ENCODE measurements at places on chromosomes 6 and 20.

DNA sequence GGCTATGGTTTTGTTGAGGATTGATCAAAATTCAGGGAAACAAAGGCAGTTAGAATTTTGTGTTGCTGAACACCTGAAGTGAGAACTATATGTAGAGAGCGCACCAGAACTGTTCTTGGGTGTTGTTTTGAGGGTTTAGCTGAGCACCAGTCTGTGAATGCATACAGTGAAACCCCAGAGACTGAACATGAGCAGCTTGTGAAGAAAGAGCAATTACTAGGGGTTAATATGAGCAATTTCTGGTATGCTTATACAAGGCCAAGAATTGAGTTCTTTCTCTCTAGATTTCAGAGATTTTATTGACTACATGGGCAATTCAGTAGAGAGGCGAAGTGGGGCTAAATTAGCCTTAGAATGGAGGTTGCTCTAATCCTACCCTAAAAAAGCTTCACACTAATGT lies 93.9 kb downstream of the CD2AP start:
- no peak for DNase-seq

GRCh38 chr6:132218059-132218696 lies 183.1 kb downstream of the MOXD1 start:
- DNase-seq: no peak

DNA sequence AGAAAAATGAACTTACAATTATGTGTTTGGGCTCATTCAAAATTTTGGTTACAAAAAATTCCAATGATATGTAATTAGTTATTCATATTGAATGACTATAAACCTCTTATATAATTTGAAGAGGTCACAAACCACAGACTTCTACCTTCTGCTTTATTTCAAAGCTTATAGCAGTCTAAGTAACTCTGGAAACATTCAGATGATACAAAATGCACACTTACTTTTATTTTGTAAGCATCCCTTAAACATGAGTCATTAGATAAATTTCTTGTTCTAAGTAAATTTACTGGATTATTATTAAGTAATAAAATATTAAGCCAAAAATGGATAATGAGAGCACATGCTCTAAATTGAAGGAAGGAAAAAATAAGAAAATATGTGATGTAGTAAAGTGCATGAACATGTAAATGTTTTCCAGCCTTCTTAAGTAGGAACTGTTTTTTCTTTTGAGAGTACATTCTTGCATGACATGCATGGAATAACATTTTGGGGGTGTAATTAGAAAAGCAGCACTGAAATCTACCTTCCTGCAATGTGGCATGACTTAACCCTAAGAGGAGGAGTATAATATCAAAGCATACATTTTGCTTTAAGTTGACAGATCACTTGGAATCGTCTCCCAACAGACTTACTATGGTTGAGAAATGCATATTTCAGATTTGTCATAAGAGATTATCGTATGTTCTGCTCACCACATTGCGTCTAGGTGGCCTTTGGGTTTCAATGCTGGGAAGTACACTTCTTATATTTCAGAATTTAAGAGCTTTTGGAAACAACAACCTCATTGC lies 372.7 kb upstream of the HSF2 start:
- DNase-seq: no peak

DNA sequence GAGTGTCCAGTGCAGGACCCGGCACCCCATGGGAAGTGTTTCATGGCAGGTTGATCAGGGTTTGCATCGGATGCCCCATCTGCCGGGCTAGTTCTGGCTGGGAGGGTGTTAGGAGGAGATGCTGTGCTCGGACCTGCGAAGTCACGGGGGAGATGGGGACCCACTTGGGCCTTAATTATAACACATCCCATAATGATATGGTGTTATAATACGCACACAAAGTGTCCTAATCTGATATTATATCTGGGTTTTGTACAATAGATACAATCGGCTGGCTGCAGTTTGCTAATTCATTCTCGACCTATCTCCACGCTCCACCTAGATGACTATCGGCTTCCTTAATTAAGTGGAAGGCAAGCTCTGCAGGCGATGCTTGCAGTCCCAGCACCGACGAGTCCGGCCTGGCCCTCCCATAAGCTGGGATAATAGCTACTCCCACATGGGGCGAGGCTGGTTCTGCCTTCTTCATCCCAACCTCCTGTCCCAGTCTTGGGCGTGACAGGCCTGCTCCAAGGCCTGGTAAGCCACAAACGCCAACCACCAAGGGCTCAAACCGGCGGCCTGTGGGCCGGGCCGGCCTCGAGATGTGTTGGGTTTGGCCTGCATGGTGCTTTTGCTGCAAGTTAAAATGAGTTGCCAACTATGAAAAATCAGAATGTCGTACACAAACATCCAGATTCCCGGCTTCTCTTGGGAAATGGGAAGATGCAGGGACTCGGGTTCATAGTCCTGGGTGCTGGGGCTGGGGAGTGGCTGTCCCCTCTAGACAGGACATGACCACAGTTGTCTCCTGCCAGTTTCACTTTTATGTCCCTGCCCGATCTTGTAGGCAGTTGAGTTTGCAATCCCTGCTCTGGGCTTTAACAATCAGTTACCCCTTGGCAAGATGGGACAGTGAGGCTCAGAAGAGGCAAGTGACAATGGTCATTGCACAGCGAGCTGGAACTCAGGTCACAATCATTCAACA lies 32.7 kb downstream of the CEBPB start:
- no peak for DNase-seq

GRCh38 chr20:41169791-41170351 lies 32.5 kb downstream of the PLCG1 start:
- DNase-seq: no peak

All from BE2C (cell line).